ENCODE measurements at places on chromosomes 11 and 22. TPM values are rescaled to one million over a fixed set of nuclear protein-coding genes. Genes with fewer than 3 reads are reported as not detected.

Gene ELFN2
- total RNA-seq = 0.60 TPM

Gene IL18
- 5.2 TPM for total RNA-seq

Gene SCGB1D2
- total RNA-seq = not detected

Gene APOA5
- not detected for total RNA-seq

Gene ASPHD2
- 0.82 TPM for total RNA-seq

Gene VPREB3
- total RNA-seq = not detected

Gene C22orf23
- total RNA-seq = not detected

Gene SLC22A24
- not detected for total RNA-seq

Gene RCOR2
- 7.8 TPM for total RNA-seq

Gene ZBTB3
- 8.3 TPM for total RNA-seq

Gene PLAAT3
- 18.6 TPM for total RNA-seq

Gene PLEKHB1
- total RNA-seq = 1.6 TPM

Gene SEZ6L
- total RNA-seq = not detected

Gene PNPLA5
- not detected for total RNA-seq

Gene C11orf52
- 2.0 TPM for total RNA-seq

Gene VSTM5
- not detected for total RNA-seq

Gene TBX10
- not detected for total RNA-seq

Gene CBLIF
- total RNA-seq = not detected

Gene MISFA
- total RNA-seq = not detected

Gene KCNQ1OT1
- total RNA-seq = 1.4 TPM

Gene ACR
- total RNA-seq = not detected

Gene ZNF214
- 2.0 TPM for total RNA-seq

Gene P2RX6
- 4.1 TPM for total RNA-seq

Gene CREB3L1
- total RNA-seq = 60.9 TPM

Gene ZPR1
- 25.9 TPM for total RNA-seq

Gene GAL3ST3
- not detected for total RNA-seq

Gene MMP10
- total RNA-seq = 0.12 TPM

Gene RASSF10
- not detected for total RNA-seq

Gene PRRG4
- not detected for total RNA-seq

Gene HBB
- total RNA-seq = not detected

Gene TMEM45B
- total RNA-seq = 0.12 TPM

Gene OR8G1
- not detected for total RNA-seq

Gene MS4A4A
- not detected for total RNA-seq

Data from pericardium fibroblast (primary cell).